Right renal pelvis (tissue), 4 donors: ENCODE measurements at places on chromosomes 6 and 20. TPM values are rescaled to one million over a fixed set of nuclear protein-coding genes. Genes with fewer than 3 reads are reported as not detected.

Gene HSPA1B
- 189 TPM for polyA plus RNA-seq

Gene TCF19
- 17.6 TPM for polyA plus RNA-seq

Gene RNF144B
- polyA plus RNA-seq, result 18.6 TPM

Gene BPIFB1
- polyA plus RNA-seq, result 0.05 TPM

Gene HNF4A
- 46.5 TPM for polyA plus RNA-seq

Gene PAX1
- 0.29 TPM for polyA plus RNA-seq

DNA sequence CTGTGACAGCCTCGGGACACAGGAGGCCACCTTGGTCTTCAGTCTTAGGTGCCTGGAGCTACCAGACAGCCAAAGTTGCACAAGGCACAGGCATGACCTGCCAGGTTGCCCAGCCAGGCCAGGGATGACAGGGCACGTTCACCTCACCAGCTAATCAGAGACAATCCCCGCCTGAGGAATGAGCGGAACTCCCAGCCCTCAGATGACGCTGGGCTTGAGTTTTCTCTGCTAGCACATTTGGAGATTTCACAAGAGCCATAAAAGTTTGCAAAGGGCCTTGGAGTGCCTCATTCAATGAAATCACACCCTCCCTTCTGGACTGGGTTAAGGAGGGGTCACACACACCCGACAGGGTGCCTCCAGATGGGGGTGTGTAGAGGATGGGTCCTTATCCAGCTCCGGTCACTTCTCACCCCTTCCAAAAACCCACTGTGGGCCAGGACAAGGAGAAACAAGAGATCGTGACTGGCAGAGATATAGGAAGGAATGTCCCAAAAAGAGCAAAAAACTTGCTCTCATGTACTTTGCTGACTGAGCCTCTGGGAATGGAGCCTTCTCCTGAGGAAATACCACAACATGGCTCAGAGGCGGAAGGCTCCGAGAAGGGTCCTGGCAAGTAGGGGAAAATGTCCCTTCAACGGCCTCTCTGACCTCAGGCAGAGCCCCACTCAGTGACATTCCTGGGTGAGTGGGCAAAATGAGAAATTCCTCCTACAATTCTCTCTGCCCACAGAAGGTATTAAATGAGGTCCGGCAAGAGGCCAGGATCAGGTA lies 121.6 kb downstream of the ISM1 start:
- DNase-seq, result no peak

DNA sequence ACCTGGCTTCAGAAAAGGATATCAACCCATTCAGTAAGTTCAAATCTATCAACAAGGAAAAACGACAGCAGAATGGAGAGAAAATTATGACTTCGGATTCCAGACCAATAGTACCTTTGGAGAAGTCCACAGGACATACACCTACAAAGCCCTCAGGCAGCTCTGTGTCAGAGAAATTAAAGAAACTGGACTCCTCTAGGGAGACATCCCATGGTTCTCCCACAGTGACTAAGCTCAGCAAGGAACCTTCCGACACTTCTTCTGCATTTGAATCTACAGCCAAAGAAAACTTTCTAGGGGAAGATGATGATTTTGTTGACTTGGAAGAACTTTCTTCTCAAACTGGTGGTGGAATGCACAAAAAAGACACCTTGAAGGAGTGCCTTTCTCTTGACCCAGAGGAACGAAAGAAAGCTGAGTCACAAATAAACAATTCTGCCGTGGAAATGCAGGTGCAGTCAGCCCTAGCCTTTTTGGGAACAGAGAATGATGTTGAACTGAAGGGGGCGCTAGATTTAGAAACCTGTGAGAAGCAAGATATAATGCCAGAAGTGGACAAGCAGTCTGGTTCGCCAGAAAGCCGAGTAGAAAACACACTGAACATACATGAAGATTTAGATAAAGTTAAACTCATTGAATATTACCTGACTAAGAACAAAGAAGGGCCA lies 67.4 kb upstream of the HINT3 start:
- no peak for DNase-seq

- no peak for DNase-seq
These were observed 38.8 kb upstream of the SPACA1 start for GRCh38 chr6:88008831-88009231.
